ENCODE measurements at places on chromosomes 3 and 15.

DNA sequence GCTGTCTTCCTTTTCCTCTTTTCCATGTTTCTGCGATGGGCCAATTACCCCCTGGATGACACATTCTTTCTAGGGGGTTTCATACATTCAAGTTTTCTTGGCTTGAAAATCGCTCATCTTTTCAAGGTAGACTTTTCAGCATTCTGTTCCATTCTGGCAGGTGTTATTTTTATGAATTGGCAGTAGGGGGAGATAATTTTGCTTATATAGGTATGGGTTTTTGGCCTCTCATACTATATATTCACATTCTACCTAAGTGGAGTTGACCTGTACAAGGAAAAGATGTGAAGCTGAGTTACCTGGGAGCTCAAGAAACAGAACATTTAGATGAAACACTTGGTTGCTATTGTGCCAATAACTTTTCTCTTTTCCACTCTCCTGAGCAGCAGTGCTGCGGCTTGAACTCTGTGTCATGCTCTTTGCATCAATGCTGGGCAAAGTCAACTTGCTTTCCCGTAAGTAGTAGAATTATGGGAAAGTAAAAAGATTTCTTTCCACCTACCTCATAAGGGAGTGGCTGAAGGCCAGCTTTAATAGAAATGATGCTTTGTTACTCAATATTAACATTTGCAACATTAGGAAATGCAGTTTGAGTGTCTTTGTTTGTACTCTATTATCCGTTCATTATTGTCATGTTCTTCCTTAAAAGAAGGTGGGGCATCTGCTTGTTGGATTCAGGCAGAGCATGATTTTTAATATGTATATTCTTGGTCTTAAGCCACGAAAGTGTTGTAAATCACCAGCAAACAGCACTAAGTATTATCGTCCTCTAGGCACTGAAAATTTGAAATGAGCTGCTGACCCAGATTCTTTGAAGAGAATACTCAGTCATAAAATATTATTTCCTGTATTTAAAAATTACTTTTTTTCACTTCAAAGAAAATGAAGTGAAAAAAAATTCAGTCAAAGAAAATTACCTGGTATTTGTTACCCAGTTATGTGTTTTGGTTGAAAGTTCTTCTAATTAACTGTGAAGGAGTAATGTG, 27.7 kb upstream of the MFSD1 start:
- DNase-seq: no peak

- no peak for DNase-seq
Observed at GRCh38 chr3:47523310-47524073, 10.0 kb upstream of the ELP6 start.

GRCh38 chr3:125075738-125076137, 19.9 kb upstream of the HEG1 start:
- DNase-seq: no peak

- no peak for DNase-seq
Observed at GRCh38 chr3:171346582-171347300, 113.5 kb downstream of the TNIK start.

DNA sequence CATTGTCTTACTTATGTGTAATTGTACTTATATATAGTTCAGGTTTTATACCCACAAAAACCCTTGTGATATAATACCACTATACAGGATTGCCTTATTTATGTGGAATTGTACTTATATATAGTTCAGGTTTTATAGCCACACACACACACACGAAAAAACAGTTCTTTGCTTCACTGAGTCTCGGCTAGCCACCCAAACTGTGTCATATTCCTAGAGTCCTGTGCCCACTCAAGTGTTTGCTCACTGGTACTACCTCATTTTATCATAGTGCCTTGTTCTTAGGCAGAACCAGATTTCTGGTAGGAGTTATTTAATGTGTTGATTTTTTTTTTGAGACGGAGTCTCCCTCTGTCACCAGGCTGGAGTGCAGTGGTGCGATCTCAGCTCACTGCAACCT, 12.5 kb downstream of the RASA2 start:
- DNase-seq: peak; percentile 17

- DNase-seq: no peak
Observed at GRCh38 chr3:30984855-30985749, 90.6 kb upstream of the GADL1 start.

- no peak for DNase-seq
Observed at GRCh38 chr3:58596834-58597518, 19.8 kb upstream of the FAM107A start.

- no peak for DNase-seq
Observed at GRCh38 chr3:22228705-22229104, 477.7 kb upstream of the ZNF385D start.

DNA sequence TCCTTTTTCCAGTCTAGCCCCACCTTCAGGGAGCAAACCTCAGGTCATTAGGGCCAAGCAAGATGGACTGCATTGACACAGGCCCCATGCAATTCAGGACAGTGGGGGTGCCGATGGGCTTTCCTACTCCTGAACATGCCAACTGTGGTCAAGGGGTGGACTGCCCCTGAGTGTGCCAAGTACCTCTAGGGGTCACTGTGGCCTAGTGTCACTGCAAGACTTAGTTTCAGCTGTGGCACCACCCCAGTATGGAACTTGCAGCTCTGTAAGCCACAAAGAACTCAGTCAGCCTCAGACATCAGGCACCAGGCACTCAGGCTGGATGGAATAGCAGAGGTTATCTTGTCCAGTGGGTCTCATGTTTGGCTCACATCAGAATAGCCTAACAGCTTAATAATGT, 32.3 kb downstream of the EXOG start:
- DNase-seq: no peak

DNA sequence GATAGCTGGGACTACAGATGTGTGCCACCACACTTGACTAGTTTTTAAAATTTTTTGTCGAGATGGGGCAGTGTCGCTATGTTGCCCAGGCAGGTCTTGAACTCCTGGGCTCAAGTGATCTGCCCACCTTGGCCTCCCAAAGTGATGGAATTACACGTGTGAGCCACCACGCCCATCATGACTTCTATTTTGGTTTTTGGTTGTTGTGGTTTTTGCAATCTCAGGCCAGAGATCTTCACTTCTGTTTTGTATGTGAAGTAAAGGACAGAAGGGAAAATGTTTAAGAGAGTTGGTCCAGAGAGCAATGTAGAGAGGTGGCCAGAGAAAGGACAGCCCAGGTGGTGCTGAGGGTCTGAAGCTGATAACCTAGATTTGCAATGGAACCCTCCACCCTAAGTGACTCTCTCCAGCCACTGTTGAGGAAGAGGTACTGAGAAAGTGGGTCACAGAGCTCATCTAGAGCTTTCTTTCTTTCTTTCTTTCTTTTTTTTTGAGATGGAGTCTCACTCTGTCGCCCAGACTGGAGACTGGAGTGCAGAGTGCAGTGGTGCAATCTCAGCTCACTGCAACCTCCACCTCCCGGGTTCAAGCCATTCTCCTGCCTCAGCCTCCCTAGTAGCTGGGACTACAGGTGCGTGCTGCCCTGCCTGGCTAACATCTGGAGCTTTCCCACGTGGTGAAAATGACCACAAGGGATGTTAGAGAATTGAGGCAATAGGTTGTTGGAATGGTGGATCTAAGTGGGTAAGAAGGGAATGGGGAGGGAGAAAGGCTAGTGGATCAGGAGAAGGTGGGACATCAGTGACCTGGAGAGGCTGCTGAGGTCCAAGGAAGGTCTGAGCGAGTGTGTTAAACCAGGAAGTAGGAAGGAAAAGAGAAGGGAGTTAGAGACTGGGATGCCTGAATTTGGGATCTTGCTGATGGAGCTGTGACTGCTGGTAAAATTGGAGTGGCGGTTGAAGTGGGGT, 22.4 kb upstream of the SEMA4B start:
- no peak for DNase-seq

- no peak for DNase-seq
Observed at GRCh38 chr15:48556159-48556897, 89.2 kb downstream of the FBN1 start.

GRCh38 chr15:89088605-89089315, 504 bp downstream of the ABHD2 start:
- DNase-seq: peak; percentile 11

DNA sequence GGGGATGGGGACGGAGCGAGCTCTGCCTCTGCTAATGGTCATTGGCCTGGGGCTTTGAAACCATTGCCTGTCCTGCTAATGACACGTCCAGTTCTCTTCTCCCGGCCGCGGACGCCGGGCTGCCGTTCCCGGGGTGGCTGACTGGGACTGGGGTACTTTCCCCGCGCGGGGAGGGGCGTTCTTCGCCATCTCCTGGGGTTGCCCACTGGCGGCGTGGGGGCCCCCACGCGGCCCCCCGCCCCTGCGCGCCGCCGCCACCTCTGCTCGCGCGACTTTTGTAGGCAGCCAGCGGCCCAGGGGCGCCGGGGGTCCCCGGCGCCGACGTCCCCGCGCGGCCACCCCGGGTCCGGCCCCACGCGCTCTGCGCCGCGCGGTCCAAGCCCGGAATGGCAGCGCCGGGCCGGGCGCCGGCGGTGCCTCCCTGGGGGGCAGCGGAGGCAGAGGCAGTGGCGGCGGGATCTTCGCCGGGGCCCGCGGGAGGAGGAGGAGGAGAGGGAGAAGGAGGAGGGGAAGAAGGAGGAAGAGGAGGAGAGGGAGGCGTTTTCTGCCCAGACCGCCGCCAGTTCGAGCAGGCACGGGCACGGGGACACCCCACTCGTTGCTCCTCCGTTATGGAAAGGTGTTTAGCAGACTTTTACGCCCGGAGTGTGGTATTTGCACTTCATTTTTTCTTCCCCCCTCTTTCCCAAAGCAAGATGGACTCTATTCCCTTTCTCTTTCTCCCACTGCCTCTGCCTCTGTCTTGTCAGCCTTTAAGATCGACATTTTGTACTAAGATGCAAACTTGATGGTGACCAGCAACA, 2.3 kb downstream of the BBX start:
- peak; percentile 43 for DNase-seq
